ENCODE measurements at places on chromosomes 5 and 9. TPM values are rescaled to one million over a fixed set of nuclear protein-coding genes. Genes with fewer than 3 reads are reported as not detected.

PITX1 gene
- 30.3 TPM for total RNA-seq

SLCO6A1 gene
- total RNA-seq: not detected

SHLD3 gene
- total RNA-seq: not detected

DNA sequence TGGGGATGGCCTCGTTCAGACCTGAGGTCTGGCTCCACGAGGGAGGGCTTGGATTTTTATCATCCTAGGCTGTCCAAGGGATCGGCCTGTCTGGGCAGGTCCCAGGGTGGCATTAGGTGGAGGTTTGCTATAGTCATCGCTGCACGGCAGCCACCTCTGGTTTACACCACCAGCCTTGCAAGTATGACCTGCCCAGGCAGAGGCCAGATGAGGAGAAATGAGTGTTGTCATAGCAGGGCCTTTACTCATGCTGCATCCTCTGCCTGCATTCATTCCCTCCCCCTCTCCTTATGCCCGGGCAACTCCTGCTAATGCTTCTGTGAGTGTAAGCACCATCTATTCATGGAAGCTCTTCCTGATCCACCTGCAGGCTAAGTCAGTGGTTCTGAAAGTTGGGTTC, 15.3 kb upstream of the NDST1 start:
- no peak overlapping the region for H3K27ac ChIP-seq
- peaks cover 3% of the 10 kb centered on the region for H3K36me3 ChIP-seq
- peaks cover 65% of the 10 kb centered on the region for H3K4me1 ChIP-seq
- H3K27me3 ChIP-seq: no peaks in the 10 kb centered on the region
- DNase-seq: no peak

DNA sequence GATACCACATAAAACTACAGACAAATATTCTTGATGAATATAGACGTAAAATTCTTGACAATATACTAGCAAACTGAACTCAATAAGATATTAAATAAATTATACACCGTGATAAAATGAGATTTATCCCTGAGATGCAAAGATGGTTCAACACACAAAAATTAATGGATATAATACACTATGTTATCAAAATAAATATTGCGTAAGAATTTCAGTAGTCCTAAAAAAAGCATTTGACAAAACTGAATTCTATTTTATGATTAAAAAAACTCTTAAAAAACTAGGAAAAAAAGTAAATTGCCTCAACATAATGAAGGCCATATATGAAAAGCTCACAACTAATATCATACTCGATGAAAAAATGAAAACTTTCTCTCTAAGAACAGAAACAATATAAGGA, 472.3 kb upstream of the GRIA1 start:
- no peaks in the 10 kb centered on the region for H3K36me3 ChIP-seq
- no peak overlapping the region for H3K27ac ChIP-seq
- H3K4me3 ChIP-seq: no peak overlapping the region
- H3K27me3 ChIP-seq: no peaks in the 10 kb centered on the region
- no peak for DNase-seq

DNA sequence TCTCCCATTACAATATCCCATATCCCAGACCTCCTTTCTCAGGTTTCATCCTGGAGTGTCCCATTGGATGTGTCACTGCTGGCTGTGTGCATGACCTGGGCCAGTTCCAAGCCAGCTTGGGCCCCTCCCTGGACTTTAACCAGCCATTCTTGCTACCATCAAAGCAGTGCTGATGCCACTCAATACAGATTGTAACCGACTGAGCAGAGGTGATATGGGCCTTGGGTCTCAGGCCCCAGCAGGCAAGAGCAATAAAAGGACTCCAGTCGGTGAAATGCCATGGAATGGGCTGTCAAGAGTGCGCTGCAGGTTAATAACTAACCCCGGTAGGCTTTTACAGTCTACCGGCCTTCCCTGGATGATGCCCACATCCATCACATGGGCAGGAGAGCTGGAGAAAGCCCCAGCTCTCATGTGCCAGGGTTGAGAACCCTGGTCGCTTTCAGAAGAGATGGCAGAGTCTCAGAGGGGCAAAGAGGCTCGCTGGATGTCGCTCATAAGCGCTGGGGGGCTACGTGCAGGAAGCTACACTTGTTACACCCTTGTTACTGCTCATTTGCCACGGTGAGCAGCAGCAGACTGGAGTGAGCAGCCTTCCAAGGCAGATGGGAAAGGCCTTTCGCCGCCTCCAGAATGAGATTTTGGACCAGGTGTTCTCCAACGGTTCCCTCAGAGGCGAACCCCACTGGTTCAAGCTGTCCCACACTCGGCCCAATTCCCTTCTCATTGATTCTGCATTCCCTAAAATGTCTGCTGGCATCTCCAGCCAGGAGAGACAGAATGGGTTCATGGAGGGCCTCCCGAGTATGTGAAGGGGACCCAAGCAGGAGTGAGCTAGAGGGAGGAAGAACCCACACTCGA, 13.2 kb downstream of the EPB41L4B start:
- peak overlapping the region; percentile 53 for H3K27ac ChIP-seq
- peak; percentile 65 for DNase-seq
- no peak overlapping the region for H3K4me3 ChIP-seq
- H3K36me3 ChIP-seq: no peaks in the 10 kb centered on the region

DNA sequence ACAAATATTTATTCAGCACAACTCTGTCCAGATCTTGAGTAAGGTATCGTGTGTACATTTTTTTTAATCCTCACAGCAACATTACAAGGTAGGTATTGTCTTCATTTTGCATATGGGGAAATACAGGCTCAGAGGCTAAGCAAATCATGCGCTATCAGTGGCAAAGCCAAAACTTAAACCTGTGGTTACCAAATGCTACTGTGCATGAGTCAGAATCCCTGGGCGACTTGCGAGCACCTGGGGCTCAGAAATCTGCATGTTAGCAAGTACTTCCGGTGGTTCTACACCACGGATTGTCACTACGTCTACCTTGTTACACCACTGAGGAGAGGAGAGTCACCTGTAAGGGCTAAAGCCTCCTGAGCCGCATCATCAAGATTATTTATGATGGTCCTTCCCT, 21.3 kb downstream of the C5orf58 start:
- H3K27ac ChIP-seq: no peak overlapping the region
- H3K36me3 ChIP-seq: peaks cover 63% of the 10 kb centered on the region
- DNase-seq: peak; percentile 48
- H3K4me3 ChIP-seq: no peak overlapping the region
- H3K4me1 ChIP-seq: no peaks in the 10 kb centered on the region
